Activated CD4-positive, alpha-beta T cell treated with anti-CD3 and anti-CD28 coated beads, Interleukin-2, amount 50 U/mL, for 48 hours (primary cell): ENCODE measurements at places on chromosomes 1 and 21.

DNA sequence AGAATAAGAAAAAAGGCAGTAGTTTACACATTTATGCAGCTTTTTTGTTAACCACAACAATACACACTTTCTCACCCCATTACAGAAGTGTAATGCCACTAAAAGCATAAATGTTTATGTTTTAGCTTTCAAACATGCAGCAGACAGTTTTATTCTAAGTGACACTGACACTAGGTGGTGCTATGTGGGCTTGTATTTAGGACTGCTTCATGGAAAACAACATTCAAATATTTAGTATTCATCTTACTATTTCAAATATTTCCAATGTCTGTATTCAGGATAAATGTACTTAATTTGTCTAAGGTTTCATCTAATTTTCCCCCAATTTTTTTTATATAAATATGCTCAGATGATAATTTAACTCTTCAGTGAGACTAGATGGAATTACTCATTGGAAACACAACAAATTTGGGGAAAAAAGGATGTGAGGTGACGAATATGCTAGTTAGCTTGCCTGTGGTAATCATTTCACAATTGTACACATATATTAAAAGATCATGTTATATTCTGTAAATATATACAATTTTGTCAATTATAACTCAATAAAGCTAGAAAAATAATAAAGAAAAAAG is 71.4 kb downstream of the USP1 start:
- no peak for DNase-seq

DNA sequence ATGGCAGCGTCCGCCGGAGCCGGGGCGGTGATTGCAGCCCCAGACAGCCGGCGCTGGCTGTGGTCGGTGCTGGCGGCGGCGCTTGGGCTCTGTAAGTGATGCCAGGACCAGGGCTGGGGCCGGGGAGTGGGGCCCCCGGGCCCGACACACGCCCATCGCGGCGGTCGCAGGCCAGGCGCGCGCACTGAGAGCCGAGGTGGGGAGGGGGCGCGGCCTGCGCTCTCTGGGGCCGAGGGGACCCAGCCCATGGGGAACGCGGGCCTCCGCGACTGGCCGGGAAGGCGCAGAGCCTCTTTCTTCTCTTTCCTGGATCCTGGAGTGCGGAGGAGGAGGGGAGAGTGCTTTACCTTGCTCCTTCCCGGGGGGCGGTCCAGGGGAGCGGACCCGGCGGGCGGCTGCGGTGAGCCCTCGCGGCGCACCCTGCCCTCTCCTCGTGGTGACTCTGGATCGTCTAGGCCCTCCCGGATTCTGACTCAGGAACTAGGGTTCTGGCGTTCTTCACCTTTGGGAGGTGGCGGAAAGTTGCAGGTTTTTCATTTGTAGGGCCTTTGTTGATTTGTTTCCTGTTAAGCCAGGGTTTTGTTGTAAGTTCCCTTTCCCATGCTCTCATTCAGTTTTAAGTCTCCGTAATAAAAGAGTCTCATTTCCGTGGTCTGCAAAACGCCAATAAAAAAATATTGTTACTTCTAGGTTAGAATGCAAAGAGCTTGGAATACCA is 529 bp downstream of the MPZL1 start:
- peak; percentile 48 for DNase-seq

- DNase-seq = no peak
Measured at GRCh38 chr21:32764186-32764585, 7.4 kb downstream of the PAXBP1 start.

- no peak for DNase-seq
Measured at GRCh38 chr21:44376606-44377005, 23.2 kb downstream of the TRPM2 start.

DNA sequence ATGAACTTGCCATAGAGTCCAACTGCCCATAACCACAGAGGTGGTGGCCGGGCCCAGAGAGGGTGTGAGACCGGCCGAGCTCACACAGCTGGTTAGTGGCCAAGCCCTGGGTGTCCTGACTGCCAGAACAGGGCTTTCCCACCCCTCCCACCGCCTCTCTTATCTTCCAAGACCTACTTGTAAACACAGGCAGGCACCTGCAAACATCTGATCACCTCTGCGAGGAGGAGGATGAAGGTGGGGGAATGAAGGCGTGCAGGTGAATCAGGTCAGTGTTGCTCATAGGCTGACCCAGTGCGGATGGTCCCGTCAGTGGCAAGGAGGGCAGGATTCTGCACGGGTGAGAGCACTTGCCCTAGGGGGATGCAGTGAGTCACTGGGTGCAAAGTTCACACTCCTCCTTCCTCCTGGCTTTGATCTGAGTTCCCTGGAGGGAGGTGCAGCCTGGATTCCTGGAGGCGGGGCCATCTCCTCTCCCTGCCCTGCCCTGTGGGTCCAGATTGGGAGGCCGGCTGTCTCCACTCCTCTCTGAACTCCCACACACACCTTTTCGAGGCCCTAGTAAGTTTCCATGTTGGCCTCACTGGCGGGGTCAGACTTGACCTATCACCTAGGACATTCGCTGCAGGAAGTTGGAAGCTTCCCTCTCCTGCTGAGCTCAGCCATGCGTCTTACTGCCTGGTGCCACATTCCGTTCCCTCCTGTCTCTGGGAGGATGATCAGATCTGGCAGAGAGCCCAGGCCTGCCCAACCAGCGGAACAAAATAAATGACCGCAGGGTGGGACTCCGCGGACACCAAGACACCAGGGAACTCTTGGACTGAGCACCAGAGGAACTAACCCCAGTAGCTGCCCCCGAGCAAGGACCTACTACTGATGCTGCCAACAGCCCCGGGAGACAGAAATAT is 7.3 kb downstream of the UQCRHL start:
- DNase-seq = no peak

- no peak for DNase-seq
Measured at GRCh38 chr1:212612041-212612961, 3.7 kb downstream of the ATF3 start.

DNA sequence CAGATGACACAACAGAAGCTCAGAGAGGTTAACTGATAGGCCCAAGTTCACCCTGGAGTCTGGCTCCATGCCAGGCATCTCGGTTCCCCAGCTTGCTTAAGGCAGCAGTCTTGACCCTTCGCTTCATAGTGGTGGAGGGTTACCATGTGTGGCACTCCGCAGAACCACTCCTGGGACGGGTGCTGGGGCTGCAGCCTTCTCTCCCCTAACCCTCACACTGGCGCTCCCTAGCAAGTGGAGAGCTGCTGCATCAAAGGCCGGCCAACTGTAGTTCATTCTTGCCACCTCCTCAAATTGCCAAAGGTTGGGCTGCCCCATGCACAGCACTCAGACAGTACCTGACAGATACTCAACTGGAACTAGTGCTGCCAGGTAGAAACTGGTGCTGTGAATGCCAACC is 70.2 kb upstream of the KCND3 start:
- no peak for DNase-seq

DNA sequence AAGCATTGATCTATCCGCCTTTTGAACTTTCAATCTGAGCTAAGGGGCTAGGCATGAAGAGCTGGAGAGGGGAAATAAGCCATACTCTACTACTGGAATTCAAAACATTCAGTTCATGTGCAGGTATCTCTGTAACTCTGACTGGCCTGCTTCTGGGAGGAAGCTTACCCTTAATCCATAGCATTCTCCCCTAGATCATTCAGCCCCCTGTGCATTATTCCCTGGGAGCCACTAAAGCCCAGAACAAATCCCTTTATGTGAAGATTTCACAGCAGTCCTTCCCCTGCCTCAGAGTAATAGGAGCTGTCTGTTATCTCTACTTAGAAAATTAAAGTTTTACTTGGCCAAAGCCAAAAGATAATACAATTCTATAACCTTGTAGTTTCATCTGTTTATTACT is 300.7 kb downstream of the SEC16B start:
- DNase-seq = no peak

DNA sequence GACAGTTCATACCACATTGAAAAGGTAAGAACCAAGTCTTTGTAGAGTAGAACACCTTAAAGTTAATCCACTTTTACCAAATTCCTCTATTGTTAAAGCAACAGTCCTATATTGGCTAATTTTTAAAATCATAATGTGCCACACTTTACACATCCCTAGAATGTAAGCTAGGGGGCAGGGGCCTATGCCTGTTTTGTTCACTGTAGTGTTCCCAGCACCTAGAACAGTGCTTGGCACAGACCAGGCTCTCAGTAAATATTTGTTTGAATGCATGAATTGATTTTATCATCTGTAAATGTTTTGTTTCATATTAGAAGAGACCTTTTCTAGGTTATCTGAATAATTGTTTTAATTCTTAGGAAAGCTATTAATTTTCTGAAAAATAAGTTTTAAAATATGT is 9.1 kb downstream of the SMAP2 start:
- no peak for DNase-seq

GRCh38 chr1:24688033-24688432 is 44.9 kb downstream of the SRRM1 start:
- DNase-seq = no peak

GRCh38 chr1:171852272-171852671 is 11.0 kb downstream of the DNM3 start:
- no peak for DNase-seq

DNA sequence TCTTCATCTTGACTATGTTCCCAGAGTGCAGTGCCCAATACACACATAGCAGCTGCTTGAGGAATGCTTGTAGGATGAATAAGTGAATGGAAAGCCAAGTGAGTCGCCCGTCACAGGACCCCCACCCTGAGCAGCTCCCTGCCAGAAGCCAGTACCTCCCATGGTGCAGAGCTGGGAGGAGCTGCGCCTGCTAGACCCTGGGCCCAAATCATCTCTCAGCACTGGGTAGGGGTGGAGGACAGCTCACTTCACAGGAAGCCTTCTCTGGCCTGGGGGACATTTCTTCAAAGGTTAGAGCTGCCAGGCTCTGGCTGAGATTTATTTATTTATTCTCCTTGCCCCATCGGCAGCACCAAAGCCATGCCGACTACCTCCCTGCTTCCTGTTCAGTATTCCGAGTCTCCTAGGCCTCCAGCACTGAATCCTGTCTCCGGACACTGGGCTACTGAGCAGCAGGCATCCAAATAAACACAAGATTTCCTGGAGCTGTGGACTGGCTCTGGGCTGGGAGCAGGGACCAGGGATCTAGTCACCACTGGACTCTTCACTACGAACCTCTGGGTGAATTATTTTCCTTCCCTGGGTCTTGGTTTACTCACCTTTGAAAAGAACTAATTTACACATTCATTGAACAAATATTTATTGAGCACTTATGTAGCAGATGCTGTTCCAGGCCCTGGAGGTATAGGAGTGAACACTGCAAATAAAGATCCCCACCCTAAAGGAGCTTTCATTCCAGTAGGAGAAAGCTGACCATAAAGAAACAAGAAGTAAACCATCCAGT is 187.7 kb downstream of the TRABD2B start:
- no peak for DNase-seq

DNA sequence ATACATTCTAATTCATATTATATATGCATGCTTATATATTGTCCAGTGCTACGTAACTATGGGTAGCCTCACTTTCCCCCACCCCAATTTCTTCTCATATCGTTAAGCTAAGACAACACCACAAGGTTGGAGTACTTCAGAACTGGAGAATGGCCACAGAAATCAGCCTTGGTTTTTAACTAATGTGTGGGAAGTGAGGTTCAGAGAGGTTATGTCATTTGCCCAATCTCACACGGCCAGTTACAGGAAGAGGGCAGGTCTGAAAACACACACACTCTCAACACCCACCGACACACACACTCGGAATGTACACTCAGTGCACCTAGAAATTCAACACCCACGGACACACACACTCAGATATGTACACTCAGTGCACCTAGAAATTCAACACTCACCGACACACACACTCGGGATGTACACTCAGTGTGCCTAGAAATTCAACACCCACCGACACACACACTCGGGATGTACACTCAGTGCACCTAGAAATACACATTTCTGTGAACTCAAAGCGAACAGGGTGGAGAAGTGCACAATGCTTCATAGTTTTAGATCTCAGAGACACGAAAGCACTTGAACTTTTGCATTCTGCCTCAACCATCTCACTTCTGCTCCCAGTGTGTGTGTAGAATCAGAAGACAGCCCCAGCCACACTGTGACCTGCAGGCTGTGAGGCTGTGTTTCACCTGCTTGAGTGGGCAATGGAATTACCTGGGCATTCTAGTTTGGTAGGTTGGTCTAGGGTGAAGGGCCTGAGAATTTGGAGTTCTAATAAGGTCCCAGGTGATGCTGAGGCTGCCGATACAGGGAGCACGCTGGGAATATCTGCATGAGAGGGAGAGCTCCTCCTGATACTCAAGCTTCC is 170.4 kb downstream of the CLIC6 start:
- no peak for DNase-seq

DNA sequence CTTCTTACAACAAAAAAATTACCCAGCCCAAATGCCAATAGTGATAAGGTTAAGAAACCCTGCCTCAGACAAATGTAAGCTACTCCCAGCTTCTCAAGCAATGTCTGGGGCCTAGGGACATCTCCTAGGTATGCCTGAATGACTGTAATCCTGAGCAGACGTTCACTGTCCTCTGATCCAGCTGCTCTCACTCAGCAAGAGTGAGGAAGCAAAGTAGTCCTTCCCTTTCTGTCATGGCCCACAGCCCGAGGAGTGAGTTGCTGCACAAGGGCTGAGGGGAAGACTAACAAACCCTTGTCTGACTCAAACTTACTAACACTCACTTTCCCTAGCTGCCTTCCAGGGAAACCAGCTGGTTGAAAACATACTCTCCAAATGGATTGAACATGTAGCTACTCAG is 124.9 kb upstream of the TNFSF4 start:
- no peak for DNase-seq

GRCh38 chr1:157442065-157442464 is 110.2 kb downstream of the FCRL5 start:
- no peak for DNase-seq

- DNase-seq = no peak
Measured at GRCh38 chr1:44221769-44222168, 8.5 kb downstream of the DMAP1 start.

DNA sequence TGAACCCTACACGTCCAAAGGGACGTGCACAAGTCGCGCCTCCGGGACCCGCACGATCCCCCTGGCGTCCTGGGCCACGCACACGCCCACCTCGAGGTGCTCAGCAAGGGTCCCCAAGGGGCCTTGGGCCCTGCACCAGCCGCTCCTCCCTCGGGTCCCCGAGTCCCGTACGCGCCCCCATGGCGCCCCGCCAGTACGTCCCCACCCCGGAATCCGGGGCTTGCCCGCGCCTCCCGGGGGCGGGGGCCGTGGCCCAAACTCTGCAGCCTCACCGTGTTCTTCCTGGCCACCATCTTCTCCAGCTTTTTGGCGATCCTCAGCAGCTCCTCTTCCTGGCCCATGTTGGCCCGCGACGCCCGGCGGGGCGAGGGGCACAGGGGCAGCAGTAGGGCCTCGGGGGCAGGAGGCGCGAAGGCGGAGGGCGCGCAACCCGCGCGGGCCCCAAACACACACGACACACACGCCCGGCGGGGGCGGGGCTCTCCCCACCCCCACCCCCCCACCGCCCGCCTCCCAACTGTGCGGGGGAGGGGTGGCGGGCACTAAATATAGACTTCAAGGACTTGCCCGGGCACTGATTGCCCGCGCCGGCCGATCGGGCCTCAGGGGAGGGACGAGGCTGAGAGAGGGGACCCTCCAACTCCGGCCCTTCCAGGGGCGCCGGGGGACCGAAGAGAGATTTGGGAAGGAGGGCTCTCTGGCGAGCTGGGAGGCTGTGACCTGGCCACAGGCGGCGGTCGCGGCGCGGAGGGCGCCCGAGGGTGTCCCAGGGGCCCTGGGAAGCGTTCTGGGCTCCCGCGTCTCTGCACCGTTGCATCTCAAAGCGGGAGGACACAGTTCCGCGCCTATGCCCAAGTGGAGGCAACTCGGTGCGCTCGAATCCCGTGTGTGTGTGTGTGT is at the start of gene TCEA3:
TSS of gene TCEA3 (minus strand) at position 456 of the 900 bp plus-strand sequence. CDS start at position 341, 115 bp downstream.
- peak; percentile 23 for DNase-seq
